ENCODE measurements at places on chromosomes 7 and 10. TPM values are rescaled to one million over a fixed set of nuclear protein-coding genes. Genes with fewer than 3 reads are reported as not detected.

RBP3 gene
- polyA plus RNA-seq = not detected

SPDYE1 gene
- polyA plus RNA-seq = not detected

KIAA1549 gene
- 0.31 TPM for polyA plus RNA-seq

SLC12A9 gene
- polyA plus RNA-seq = 18.8 TPM

TMEM140 gene
- 26.2 TPM for polyA plus RNA-seq

HDAC9 gene
- 3.8 TPM for polyA plus RNA-seq

C10orf95 gene
- polyA plus RNA-seq = 0.44 TPM

SPAM1 gene
- not detected for polyA plus RNA-seq

IGF2BP3 gene
- 0.45 TPM for polyA plus RNA-seq

TACC2 gene
- 34.9 TPM for polyA plus RNA-seq

NUDT1 gene
- polyA plus RNA-seq = 26.1 TPM

CNNM1 gene
- under 0.01 TPM for polyA plus RNA-seq

SFTPD gene
- polyA plus RNA-seq = 0.48 TPM

MAGI2 gene
- polyA plus RNA-seq = 0.81 TPM

PAPSS2 gene
- polyA plus RNA-seq = 12.7 TPM

PRPS1L1 gene
- polyA plus RNA-seq = not detected

LRRD1 gene
- polyA plus RNA-seq = not detected

DUS4L gene
- 2.0 TPM for polyA plus RNA-seq

AS3MT gene
- 17.0 TPM for polyA plus RNA-seq

MSMB gene
- not detected for polyA plus RNA-seq

CWF19L1 gene
- polyA plus RNA-seq = 14.7 TPM

EPO gene
- 0.06 TPM for polyA plus RNA-seq

HYAL4 gene
- not detected for polyA plus RNA-seq

TMEM176A gene
- polyA plus RNA-seq = 60.4 TPM

PTPRN2 gene
- polyA plus RNA-seq = 3.7 TPM

CYP3A4 gene
- polyA plus RNA-seq = 0.10 TPM

RARRES2 gene
- polyA plus RNA-seq = 478 TPM

TMEM236 gene
- polyA plus RNA-seq = 0.79 TPM

NOS3 gene
- 36.9 TPM for polyA plus RNA-seq

TDRD1 gene
- polyA plus RNA-seq = 0.13 TPM

TMEM254 gene
- polyA plus RNA-seq = 9.8 TPM

BICC1 gene
- polyA plus RNA-seq = 20.8 TPM

FGFBP3 gene
- polyA plus RNA-seq = 0.83 TPM

FRA10AC1 gene
- 6.4 TPM for polyA plus RNA-seq

MGAM2 gene
- polyA plus RNA-seq = 0.34 TPM

SPACDR gene
- 0.28 TPM for polyA plus RNA-seq

PRLHR gene
- not detected for polyA plus RNA-seq

MBL2 gene
- not detected for polyA plus RNA-seq

PARP12 gene
- 17.7 TPM for polyA plus RNA-seq

PCDH15 gene
- polyA plus RNA-seq = 0.01 TPM

FKBP6 gene
- not detected for polyA plus RNA-seq

OPN1SW gene
- polyA plus RNA-seq = not detected

HOXA1 gene
- 0.56 TPM for polyA plus RNA-seq
